ENCODE measurements at places on chromosomes 7 and 10. TPM values are rescaled to one million over a fixed set of nuclear protein-coding genes. Genes with fewer than 3 reads are reported as not detected.

Gene PON1
- not detected for total RNA-seq

Gene ADAP1
- 1.7 TPM for total RNA-seq

Gene GIMAP7
- total RNA-seq: 145 TPM

Gene ATE1
- 52.7 TPM for total RNA-seq

Gene UPK3B
- total RNA-seq: under 0.01 TPM

Gene CPXM2
- 1.0 TPM for total RNA-seq

Gene TWIST1
- total RNA-seq: not detected

Gene NRAP
- not detected for total RNA-seq

Gene CTAGE4
- total RNA-seq: not detected

Gene OR2A42
- total RNA-seq: not detected

Gene TEX47
- not detected for total RNA-seq

Gene SLC13A1
- total RNA-seq: not detected

Gene PLPP4
- total RNA-seq: not detected

Gene OLAH
- 0.33 TPM for total RNA-seq

Gene DNAJC30
- total RNA-seq: 0.85 TPM

Gene SLC26A4
- 8.0 TPM for total RNA-seq

Gene LMTK2
- total RNA-seq: 13.3 TPM

Gene OR2AE1
- not detected for total RNA-seq

Gene TNS3
- total RNA-seq: 13.6 TPM

Gene PAPOLB
- 0.23 TPM for total RNA-seq

Gene PRLHR
- not detected for total RNA-seq

Gene SSC4D
- 0.98 TPM for total RNA-seq

Gene HOXA7
- total RNA-seq: 2.9 TPM

Gene PLOD3
- total RNA-seq: 104 TPM

Gene HACD1
- total RNA-seq: 27.9 TPM

Gene FGFBP3
- total RNA-seq: 0.34 TPM

Gene HSPA12A
- 0.68 TPM for total RNA-seq

Gene LRRC72
- not detected for total RNA-seq

Measured in dermis blood vessel endothelial cell (primary cell).